ENCODE measurements at places on chromosomes 6 and 20. TPM values are rescaled to one million over a fixed set of nuclear protein-coding genes. Genes with fewer than 3 reads are reported as not detected.

TNXB gene
- total RNA-seq: 22.4 TPM

GZF1 gene
- 12.8 TPM for total RNA-seq

CFAP61 gene
- not detected for total RNA-seq

TRIM15 gene
- total RNA-seq: not detected

Measured in CD4-positive, alpha-beta memory T cell (primary cell).